B cell (primary cell): ENCODE measurements at places on chromosomes 1 and 21. TPM values are rescaled to one million over a fixed set of nuclear protein-coding genes. Genes with fewer than 3 reads are reported as not detected.

- no peak overlapping the region for H3K27ac ChIP-seq
- H3K4me3 ChIP-seq, result no peak overlapping the region
- peak; percentile 28 for DNase-seq
- no peaks in the 10 kb centered on the region for H3K36me3 ChIP-seq
Measured at GRCh38 chr1:167819849-167820683, 93.9 kb downstream of the ADCY10 start.

- no peak overlapping the region for H3K27ac ChIP-seq
- no peak overlapping the region for H3K4me3 ChIP-seq
- H3K4me1 ChIP-seq, result peaks cover 30% of the 10 kb centered on the region
- H3K27me3 ChIP-seq, result peaks cover 44% of the 10 kb centered on the region
- peak; percentile 34 for DNase-seq
Measured at GRCh38 chr1:942864-943533, 16.1 kb downstream of the NOC2L start.

DNA sequence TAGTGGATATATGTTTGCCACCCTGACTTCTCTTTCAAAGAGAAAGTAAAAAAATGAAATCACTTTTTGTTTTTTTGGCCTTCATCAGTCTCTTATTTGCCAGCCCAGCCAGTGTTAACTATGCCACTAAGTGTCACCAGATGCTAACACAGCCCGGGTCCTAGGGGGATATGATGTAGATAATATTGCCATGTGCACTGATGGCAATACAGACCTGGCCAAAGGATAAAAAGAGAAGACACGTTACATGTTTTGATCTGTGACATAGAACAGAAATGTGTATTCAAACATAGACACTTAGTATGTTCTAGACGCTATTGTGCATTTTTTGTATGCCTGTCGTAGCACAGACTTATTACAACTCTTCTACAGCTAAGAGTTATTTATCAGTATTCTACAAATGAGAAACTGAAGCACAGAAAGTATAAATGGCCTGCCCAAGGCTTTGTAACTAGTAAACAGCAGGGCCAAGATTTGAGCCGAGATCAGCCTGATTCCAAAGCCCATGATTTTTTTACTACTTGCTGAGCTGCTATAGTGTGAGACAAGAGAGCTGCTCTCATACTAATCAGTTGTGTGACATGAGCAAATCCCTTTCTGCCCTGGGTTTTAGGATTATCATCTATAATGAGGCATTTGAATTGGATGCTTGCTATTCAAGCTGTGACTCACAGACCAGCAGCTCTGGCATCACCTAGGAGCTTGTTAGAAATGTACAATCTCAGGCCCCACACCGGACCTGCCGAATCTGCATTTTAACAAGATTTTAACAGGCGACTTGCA lies 6.3 kb downstream of the LRRC53 start:
- no peaks in the 10 kb centered on the region for H3K27me3 ChIP-seq
- H3K4me3 ChIP-seq, result no peak overlapping the region
- no peaks in the 10 kb centered on the region for H3K36me3 ChIP-seq

GRCh38 chr1:35571263-35571662 lies 1.9 kb upstream of the TFAP2E start:
- H3K27me3 ChIP-seq, result peaks cover 21% of the 10 kb centered on the region
- no peak for DNase-seq
- H3K27ac ChIP-seq, result no peak overlapping the region
- H3K4me1 ChIP-seq, result peaks cover 11% of the 10 kb centered on the region

DNA sequence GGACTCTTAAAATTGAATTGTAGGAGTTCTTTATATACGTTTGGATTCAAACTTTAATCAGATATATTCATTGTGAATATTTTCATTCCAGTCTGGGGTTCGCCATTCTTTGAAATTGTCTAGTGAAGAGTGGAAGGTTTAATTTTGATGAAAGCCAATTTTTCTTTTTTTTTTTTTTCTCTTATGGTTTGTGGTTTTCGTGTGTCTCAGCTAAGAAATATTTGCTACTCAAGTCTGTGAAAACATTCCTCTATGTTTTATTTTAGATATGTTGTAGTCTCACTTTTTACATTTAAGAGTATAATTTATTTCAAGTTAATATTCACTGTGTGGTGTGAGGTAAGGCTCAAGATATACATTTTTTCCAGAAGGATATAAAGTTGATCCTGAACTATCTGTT lies 220.5 kb downstream of the KCNT2 start:
- no peak overlapping the region for H3K27ac ChIP-seq
- H3K27me3 ChIP-seq, result no peaks in the 10 kb centered on the region
- no peak overlapping the region for H3K4me3 ChIP-seq
- H3K36me3 ChIP-seq, result no peaks in the 10 kb centered on the region

DNA sequence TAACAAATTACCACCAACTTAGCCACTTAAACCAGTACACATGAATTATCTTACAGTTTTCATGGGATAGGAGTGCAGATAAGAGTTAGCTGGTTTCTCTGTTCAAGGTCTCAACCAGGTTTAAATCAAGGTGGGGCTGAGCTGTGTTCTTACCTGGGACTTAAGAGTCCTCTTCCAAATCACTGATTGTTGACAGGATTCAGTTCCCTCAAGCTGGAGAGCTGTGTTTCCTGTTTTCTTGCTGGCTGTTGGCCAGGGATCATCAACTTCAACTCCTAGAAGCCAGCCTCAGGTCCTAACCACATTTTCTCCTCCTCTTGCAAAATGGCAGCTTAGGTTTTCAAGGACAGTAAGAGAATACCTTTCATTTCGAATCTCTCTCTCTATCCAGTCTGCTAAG lies 123.8 kb upstream of the CHRM3 start:
- H3K36me3 ChIP-seq, result no peaks in the 10 kb centered on the region
- H3K4me3 ChIP-seq, result no peak overlapping the region
- DNase-seq, result no peak
- H3K27ac ChIP-seq, result no peak overlapping the region
- no peaks in the 10 kb centered on the region for H3K4me1 ChIP-seq

- peaks cover 19% of the 10 kb centered on the region for H3K4me1 ChIP-seq
- no peak overlapping the region for H3K4me3 ChIP-seq
- H3K36me3 ChIP-seq, result no peaks in the 10 kb centered on the region
- no peak for DNase-seq
- H3K27me3 ChIP-seq, result no peaks in the 10 kb centered on the region
Measured at GRCh38 chr1:173473599-173474011, 3.5 kb upstream of the PRDX6 start.

- H3K27ac ChIP-seq, result no peak overlapping the region
- H3K4me3 ChIP-seq, result no peak overlapping the region
- H3K4me1 ChIP-seq, result no peaks in the 10 kb centered on the region
- no peaks in the 10 kb centered on the region for H3K36me3 ChIP-seq
- no peak for DNase-seq
Measured at GRCh38 chr1:219235903-219236481, 62.3 kb downstream of the LYPLAL1 start.

The GJA8 gene
- total RNA-seq, result not detected in 2 replicates

The NBPF4 gene
- not detected in 2 replicates for total RNA-seq

The ARID4B gene
- total RNA-seq, result 101 and 110 TPM in 2 replicates

The MARCKSL1 gene
- total RNA-seq, result 73.2 and 77.6 TPM in 2 replicates

The LCE2A gene
- not detected in 2 replicates for total RNA-seq

The OBSCN gene
- 63.9 and 65.3 TPM in 2 replicates for total RNA-seq
